Inflammatory macrophage (primary cell): ENCODE measurements at places on chromosomes 6 and 20.

DNA sequence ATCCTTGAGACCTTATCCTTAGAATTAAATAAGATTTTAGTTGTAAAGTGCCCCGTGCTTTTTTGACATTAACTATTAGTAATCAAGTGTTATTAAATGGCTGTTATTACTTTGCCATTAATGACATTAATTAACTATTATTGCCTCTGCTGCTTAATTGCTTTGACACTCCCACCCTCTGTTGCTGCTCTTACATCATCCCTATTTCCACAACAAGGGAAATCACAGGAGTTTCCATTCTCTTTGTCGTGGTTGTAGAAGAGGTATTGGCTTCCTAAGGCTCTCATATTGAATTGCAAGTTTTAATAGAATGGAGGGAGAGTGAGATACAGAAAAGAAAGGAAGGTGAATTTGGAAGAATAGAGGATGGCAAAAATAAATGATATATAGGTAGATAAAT lies 545.8 kb downstream of the MMUT start:
- no peak for DNase-seq

GRCh38 chr6:122068291-122068769 lies 331.1 kb upstream of the HSF2 start:
- no peak for DNase-seq

- DNase-seq = no peak
Measured at GRCh38 chr6:150370112-150370511, 1.3 kb downstream of the IYD start.

DNA sequence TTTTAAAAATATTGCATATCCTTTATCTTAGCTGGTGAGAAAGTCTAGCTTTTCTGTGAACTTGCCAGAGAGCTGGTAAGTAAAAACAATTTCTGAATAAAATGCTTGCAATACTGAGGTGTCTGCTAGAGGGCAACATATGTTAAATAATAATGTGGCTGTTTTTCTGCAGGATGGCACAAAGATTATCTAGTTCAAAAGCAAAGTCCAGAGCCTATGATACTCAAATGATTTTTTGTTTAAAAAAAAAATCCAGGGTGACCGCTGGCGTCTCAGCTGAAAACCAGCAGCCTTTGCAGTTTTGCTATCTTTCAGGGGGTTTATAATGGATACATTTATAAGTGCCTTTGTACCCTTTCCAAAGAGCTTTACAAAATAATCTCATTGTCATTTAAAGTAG lies 194.9 kb downstream of the PHACTR1 start:
- DNase-seq = peak; percentile 74

GRCh38 chr6:33417128-33417902 lies 592 bp downstream of the CUTA start:
- no peak for DNase-seq

DNA sequence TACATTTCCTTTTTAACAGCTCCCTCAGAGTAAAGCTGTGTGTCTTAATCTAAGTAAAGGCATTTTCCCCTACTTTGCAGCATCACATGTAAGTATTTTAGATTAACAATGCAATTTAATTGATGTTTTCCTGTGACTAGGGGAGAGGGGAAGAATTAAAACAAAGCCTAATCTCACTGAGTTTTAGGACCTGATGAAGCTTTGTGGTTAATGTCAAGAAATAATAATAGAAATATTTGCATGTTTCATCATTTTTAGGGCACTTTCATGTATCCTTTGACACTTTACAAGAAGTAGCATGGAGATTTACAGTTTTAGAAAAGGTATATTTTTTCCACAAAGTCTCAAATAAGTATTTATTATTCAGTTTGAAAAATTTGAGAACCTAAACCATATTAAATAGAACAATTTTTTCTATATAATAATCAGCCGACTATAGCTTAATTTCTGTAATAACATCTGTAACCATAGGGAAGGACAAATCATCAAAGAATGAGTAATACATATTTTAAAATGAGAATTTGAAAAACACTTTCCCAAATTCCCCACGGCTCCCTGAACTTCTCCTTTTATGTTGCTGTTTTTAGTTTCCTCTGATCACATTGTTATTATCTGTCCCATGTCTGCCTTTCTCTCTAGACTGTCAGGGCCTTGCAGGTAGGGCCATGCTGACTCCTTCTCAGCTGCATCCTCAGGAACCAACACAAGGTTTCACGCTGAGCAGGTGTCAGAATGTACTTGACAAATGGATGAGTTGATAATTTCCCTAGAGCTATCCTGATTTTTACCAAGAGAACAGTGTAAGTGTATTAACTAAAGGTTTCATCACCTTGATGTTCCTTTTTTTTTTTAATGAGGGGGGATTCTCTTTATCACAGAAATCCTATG lies 338.1 kb downstream of the SYNE1 start:
- DNase-seq = peak; percentile 54

- DNase-seq = no peak
Measured at GRCh38 chr6:121880831-121881230, 445.4 kb downstream of the GJA1 start.

GRCh38 chr6:131115651-131116050 lies 19.6 kb upstream of the AKAP7 start:
- no peak for DNase-seq

DNA sequence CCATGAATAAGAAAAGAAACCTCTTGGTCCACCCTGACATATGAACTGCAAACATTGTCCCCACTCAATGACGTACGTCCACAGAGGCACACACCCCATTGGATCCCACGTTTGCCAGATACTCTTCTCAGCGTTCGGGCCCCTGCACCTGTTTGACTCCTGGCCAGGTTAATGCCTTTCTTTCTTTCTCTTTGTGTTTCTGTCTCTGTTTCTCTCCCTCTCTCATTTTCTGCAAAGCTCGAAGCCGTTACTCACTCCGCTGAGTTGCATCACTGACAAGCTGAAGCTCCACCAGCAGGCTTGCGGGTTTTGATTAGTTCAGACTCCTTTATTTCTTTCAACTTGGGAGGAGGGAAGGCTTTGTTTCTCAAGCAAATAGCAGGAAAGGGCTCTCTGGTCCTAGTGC lies 135.5 kb upstream of the SUPT3H start:
- DNase-seq = no peak

DNA sequence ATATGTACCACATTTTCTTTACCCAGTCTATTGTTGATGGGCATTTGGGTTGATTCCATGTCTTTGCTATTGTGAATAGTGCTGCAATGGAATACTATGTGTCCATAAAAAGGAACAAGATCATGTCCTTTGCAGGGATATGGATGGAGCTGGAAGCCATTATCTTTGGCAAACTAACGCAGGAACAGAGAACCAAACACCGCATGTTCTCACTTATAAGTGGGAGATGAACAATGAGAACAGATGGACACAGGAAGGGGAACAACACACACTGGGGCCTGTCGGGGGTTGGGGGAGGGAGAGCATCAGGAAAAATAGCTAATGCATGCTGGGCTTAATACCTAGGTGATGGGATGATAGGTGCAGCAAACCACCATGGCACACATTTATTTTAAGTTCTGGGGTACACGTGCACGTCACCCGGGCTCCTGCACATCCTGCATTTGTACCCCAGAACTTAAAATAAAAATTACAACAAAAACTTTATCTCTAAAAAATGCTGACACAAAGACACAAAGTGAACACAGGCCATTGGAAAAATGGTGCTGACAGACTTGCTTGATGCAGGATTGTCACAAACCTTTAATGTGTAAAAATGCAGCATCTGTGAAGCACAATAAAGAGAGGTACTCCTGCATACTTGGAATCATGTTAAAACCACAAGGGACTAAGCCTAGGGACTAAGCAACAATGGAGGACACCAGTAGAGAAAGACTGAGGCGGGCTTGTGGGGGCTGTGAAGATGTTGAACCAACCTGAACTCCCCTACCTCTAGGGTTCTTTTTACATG lies 48.8 kb downstream of the BCAS1 start:
- no peak for DNase-seq

DNA sequence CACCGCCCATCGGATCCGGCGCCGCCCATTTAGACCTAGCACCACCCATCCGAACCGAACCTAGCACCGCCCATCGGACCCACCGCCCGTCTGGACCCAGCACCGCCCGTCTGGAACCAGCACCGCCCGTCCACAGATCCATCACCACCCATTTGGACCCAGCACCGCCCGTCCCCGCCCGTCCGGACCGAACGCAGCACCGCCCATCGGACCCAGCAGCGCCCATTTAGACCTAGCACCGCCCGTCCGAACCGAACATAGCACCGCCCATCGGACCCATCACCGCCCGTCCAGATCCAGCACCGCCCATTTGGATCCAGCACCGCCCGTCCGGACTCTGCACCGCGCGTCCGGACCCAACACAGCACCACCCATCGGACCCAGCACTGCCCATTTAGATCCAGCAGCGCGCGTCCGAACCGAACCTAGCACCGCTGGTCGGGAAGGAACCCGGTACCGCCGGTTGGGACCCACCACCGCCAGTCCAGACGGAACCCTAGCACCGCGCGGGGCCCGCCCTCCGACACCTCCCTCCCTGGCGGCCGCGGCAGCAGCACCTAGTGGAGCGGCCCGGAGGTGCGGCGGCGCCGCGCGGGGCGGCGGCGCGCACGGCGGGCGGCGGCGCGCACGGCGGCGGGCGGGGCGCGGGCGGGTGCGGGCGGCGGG lies 348 bp upstream of the AFDN start:
- DNase-seq = peak; percentile 16

DNA sequence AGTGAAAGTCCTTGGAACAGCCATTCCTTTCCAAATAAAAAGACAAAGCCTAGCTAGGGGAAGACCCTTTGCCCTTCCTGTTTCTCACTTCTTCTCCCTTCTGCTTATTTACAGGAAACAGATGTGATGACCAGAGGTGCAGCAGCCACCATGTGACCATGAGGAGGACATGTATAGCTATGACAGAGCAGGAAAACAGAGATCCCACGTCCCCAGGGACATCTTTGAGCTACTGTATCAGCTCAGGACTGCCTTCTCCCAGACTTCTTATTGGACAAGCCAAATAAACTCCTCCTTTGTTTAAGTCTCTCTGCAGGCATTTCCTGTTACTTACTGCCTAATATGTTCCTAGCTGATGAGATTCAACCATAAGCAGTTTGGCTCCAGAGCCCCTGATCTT lies 133.1 kb upstream of the MLN start:
- DNase-seq = peak; percentile 25

- no peak for DNase-seq
Measured at GRCh38 chr20:21788082-21788481, 82.6 kb downstream of the PAX1 start.

- DNase-seq = no peak
Measured at GRCh38 chr6:168164462-168165061, 85.5 kb upstream of the FRMD1 start.

- no peak for DNase-seq
Measured at GRCh38 chr20:50750145-50750671, 18.8 kb downstream of the PARD6B start.

DNA sequence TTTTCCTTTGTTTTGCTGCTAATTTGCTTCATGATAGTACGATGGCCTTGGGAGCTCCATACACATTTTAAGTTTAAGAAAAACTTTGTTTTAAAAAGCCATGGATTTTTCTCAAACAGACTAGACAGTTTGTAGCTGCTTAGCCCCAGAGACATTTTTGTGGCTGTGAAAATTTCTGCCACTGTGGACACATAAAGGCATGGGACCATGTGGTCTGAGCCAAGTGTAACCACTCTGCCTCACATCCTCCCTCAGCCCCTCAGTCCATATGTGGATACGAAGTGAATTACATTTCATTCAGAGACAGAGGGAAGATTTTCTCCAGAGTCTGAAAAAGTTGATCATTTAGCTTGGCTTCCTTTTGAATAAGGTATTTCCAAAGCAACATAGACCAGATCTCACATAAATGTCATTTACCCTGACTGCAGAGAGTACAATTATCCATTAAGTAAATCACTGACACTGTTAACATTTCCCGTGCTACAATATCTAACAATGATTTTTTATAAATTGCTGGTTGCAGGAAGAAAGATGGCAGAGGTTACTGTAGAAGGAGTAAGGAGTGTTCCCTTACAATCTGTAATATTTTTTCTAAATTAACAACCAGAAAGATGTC lies 87.4 kb downstream of the GJA1 start:
- DNase-seq = no peak

- no peak for DNase-seq
Measured at GRCh38 chr6:168632694-168633093, 191.7 kb downstream of the SMOC2 start.

DNA sequence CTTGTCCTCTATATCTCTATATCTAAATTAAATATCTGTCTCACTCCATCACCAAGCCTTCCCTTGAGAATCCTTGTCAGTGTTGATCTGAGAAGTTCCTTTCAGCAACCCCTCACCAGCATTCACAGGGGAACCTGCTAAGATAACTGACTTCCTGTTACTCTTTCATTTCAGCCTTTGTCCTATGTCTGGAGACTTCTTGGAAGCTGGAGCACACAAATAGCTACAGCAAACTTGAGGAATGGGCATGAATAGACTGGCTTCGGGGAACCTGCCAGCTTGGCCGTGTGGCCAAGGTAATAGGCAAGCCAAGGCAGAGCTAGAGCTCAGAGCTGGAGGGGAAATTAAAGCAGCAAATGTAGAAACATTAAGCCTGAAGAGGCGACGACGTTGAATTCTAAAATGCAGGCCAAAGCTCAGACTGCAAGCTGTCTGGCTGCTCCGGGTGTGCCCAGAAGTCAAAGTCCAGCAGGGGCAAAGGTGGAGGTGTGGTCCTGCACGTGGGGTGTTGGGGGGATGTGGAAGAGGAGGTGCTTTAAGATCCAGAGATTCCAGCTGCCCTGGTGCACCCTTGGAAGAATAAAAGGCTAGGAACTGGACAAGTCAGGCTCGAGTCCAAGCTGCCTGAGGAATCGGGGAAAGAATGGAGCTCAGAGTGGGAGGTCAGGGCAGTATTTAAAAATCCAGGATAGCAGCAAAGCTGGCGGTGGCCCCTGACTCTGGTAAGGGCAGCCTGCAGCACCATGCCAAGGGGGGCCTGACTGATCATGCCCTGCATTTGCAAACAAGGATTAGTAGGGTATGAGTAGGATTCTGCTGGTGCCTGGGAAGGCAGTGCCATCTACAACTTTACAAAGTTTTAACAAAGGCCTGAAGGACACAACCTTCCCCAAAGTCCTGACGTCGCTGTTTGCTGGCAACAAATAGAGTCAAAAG lies 185.0 kb upstream of the SGK1 start:
- DNase-seq = no peak

GRCh38 chr20:21289651-21290050 lies 13.5 kb upstream of the XRN2 start:
- DNase-seq = no peak

- DNase-seq = no peak
Measured at GRCh38 chr6:163970846-163971564, 556.5 kb downstream of the QKI start.

- no peak for DNase-seq
Measured at GRCh38 chr20:47749339-47749738, 35.9 kb downstream of the SULF2 start.

GRCh38 chr6:48098923-48099322 lies 12.1 kb downstream of the PTCHD4 start:
- DNase-seq = no peak

- DNase-seq = no peak
Measured at GRCh38 chr6:53031281-53031680, 33.9 kb upstream of the FBXO9 start.

- no peak for DNase-seq
Measured at GRCh38 chr20:63080811-63081210, 74.0 kb upstream of the BHLHE23 start.
